ENCODE measurements at places on chromosomes 7 and 10.

DNA sequence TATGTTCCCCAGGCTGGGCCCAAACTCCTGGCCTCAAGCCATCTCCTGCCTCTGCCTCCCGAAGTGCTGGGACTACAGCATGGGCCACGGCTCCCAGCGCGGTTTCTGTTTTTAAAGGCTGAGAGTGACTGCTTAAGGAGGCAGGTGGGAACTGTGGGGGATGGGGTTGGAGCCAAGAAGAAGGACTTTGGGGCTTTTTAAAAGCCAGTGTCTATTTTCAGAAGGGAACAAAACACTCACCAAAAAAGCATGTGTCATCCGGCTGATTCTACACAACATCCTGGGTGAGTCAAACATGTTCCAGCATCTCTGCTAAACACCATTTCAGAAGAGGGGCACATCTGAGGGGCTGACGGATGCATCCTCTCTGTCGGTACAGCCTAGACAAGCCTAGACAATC, 824.5 kb downstream of the TYW1 start:
- DNase-seq = no peak

DNA sequence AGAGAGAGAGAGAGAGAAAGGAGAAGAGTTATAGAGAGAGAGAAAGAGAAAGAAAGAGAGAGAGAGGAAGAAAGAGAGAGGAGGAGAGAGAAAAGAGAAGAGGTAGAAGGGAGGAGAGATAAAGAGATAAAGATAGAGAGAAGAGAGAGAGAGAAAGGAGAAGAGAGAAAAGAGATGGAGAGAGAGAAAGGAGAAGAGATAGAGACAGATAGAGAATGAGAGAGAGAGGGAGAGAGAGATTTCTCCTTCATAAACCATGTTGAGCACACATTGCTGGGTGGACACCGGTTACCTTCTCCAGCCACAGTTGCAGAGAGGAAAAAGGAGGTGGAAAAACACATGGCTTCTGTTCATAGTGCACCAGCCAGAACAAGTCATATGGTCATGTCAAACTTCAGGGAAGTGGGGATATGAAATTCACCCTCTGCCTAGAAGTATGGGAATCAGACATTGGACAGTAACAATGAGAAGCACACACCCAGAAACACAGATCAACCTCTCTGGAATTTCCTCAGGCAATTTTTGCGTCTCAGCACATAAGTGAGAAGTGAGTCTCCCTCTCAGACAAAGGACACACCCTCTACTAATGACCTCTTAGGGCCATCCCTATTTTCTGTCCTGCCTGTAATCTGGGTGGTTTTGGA, 172.5 kb upstream of the SVIL start:
- no peak for DNase-seq

DNA sequence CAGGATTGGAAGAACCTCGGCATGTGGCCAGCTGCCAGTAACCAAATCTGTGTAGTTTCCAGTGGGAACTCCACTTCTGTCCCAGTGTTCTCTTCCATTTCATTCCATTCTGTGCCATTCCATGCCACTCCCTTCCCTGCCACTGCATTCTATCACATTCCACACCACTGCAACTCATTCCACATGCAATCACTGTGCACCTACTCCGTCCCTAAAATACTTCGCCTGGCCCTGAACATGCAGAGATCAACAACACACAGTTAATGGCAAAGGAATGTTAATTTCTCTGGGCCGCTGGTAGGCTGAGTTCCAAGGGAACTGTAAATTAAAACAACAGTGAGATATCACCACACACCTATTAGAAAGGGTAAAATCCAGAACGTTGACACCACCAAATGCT, 64.8 kb downstream of the AKR1B1 start:
- no peak for DNase-seq

DNA sequence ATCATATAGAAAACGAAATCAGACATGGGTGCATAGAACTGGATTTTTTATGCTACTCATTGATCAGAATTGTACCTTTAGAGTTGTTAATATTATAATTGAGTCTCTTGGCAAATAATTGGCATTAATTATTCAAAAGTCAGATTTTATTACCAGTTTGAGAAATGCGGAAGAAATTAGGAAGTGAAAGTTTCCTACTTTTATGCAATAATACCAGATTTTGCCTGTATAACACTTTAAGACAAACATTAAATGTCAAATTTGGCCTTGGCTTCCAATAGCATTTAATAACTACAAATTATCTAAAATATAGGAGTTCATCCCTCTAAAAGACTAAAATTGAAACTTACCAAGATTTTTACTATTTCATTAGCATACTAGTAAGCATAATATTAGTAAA, 6.8 kb upstream of the TFEC start:
- DNase-seq = no peak

- no peak for DNase-seq
These were observed 1.4 kb downstream of the MTURN start for GRCh38 chr7:30136117-30136731.

DNA sequence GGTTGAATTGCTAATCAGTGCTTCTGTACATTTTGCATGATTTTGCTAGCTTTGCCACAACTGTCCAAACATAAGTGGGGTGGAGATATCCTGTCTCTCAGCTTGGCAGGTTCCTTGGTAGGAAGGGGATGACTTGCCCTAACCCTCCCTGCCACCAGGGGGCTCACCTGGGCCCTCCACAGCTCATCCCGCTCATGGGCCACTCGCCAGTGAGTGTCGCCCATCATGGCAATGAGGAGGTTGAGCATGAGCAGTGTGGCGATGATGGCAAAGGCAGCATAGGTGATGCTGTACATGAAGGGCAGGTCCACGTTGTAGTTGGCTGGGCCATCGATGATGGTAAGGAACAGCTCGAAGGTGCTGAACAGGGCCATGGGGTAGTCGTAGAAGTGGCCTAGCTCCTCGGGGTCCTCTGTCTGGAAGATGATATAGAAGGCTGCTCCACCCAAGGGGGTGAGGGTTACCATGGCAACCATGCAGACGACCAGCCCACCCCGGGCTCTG, 12.2 kb downstream of the TRPV6 start:
- DNase-seq = no peak

- DNase-seq = no peak
These were observed 68.4 kb downstream of the PTEN start for GRCh38 chr10:87931836-87932230.

GRCh38 chr7:52726986-52727385, 308.4 kb upstream of the POM121L12 start:
- DNase-seq = no peak

DNA sequence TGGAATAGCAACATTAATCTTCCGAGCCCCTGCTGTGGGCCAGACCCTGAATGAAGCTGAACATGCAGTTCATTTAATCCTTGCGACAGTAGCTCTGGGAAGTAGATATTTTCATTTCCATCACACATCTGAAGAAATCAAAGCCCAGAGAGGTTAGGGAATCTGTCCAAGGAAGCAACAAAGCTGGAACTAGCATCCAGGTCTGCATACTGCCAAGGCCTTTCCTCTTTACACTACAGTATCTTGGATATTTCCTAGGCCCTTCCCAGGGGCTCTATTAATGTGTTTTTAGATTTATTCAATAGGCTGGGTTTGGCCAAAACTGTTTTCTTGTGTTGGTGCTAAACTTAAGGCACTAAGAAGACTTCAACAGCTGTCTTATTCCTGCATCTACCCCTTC, 48.1 kb downstream of the FAM13C start:
- no peak for DNase-seq

DNA sequence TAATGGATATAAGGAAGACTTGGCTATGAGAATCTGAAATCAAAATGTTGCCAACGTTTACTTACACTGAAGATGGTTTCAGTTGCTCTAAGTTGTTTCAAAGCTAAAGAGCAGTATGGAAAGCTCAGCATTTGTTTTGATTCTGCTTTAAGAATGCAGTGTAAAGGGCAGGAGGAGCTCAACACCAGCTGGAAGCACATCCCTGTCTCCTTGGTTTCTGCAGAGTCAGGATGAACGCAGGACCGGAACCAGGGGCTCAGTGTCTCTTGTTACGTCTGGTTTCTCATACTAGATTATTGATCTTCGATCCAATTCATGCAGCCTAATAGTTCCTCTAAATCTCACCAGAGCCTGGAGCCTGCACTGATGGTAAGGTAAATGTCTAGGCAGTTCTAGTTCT, 24.1 kb downstream of the ZRANB1 start:
- DNase-seq = no peak

DNA sequence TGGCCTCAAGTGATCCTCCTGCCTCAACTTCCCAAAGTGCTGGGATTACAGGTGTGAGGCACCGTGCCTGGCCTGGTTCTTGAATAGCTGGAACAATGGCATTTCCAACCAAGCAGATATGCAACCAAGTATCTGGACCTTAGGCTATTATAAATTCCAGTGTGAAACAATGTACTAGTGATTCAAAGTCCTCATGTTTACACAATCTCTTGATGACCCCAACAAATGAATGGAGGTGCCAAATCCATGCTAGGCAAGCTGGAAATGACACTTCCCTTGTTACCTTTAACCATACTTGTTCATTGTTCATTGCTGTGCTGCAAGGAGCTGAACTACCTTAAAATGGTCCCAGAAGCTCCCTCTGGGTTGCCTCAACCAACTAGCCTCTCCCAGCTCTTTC, 282.2 kb upstream of the KLF14 start:
- no peak for DNase-seq

DNA sequence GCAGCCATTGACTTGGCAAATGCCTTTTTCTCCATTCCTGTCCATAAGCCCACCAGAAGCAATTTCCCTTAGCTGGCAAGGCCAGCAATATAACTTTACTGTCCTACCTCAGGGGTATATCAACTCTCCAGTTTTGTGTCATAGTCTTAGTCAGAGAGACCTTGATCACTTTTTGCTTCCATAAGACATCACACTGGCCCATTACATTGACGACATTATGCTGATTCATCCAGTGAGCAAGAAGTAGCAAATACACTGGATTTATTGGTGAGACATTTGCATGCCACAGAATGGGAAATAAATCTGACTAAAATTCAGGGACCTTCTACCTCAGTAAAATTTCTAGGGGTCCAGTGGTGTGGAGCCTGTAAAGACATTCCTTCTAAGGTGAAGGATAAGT, 649.7 kb upstream of the ANKRD30A start:
- no peak for DNase-seq

DNA sequence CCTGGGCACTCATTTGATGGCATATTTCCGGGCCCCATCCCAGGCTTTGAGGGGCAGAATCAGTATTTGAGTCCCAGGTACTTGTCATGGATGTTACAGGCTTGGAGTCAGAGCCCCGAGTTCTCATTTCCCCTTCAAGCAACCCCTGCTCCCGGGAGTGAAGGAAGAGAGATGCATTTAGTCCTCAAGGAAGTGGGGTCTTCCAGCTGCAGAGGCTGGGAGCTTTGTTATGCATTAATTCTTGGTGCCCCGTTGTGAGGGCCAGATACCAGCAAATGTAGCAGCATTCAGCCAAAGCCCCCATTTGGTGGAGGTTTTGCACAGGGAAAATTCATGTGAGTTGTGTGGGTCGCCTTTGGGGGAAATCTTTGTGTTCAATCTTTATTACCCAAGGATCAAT, 38.7 kb upstream of the TCERG1L start:
- DNase-seq = no peak

- peak; percentile 48 for DNase-seq
These were observed 77.3 kb downstream of the LRRN3 start for GRCh38 chr7:111168182-111168581.

- no peak for DNase-seq
These were observed 74.0 kb downstream of the ZMIZ1 start for GRCh38 chr10:79142522-79143309.

DNA sequence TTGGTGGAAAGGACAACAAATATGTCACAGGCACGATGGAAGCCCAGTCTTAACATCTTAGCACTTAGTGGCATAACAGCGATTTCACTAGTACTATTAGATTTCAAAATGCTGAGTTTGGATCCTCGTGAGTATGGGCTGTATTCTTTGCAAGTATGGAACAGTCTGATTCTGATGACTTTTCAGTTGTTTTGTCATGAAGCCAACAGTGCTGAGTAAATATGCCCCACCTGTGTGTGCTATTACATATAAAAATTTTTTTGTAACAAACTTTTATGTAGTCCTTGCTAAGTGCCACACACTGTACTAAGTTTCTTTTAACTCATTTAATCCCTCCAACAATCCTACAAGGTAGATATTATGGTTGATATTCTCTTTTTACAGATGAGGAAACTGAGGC, 30.8 kb downstream of the MTURN start:
- DNase-seq = no peak

DNA sequence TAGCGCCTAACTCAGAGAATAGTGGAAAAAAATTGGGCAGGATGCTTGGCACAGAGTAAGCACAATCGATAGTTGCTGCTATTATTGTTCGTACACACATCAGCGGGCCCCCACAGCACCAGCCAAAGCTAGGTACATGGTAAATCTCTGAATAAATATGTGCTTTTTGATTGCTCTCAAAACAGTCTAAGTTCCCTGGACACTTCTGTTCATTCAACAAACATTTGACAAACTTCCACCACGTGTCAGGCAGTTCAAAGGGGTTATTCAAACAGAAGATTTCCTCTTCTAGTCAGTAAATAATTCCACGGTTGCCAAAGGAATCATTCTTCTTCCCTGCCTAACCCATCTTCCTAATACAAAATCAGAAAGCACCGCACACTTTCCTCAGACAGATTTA, 150.8 kb downstream of the DGKI start:
- no peak for DNase-seq

DNA sequence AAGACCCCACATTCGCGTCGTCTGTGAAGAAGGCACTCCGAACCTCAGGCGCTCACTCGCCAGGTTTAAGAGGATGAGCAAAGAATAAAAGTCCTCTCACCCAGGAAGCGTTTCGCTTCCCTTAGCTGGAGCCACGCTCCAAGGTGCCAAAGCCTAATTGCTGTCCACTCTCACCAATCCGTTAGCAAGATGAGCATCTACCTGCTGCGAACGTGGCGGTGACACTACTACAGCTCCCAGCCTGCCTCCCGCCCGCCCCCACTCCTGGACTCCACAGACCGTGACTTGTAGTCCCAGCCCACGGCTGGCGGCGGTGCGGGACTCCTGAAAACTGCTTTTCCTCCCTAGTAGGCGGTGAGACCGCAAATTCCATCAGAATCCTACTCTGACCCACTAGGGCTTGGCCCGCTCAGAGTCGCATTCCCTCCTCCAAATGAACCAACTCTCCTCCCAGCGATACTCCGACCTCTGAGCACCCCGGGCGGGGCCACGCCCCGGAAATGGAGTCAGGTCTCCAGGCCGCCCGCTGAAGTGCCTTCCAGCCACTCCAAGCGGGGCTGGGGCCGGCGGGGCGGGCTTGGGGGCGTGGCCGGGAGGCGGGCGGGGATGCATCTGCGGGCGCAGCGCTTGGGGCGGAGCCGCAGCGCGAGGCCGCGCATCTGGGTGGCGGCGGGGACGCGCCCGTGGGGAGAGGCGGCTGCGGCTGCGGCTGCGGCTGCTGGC, 521 bp upstream of the PTPN12 start:
- peak; percentile 60 for DNase-seq

GRCh38 chr10:77409697-77410471, 227.7 kb downstream of the KCNMA1 start:
- no peak for DNase-seq

DNA sequence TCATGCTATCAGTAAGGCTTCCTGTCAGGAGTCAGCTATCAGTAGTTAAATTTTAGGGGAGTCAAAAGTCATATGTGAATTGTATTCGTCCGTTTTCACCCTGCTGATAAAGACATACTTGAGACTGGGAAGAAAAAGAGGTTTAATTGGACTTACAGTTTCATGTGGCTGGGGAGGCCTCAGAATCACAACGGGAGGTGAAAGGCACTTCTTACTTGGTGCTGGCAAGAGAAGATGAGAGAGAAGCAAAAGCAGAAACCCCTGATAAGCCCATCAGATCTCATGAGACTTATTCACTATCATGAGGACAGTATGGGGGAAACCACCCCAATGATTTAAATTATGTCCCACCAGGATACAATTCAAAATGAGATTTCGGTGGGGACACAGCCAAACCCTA, 47.1 kb downstream of the KLF6 start:
- DNase-seq = no peak
